Kidney (tissue), 22 donors: ENCODE measurements at places on chromosomes 2 and 18. TPM values are rescaled to one million over a fixed set of nuclear protein-coding genes. Genes with fewer than 3 reads are reported as not detected.

Gene DES
- polyA plus RNA-seq, result 30.0 TPM

Gene NEURL3
- 11.1 TPM for polyA plus RNA-seq

Gene IGFBP5
- polyA plus RNA-seq, result 362 TPM

Gene CHRNG
- not detected for polyA plus RNA-seq

Gene RGPD3
- 0.41 TPM for polyA plus RNA-seq

Gene LCT
- polyA plus RNA-seq, result 0.19 TPM

Gene LONRF2
- polyA plus RNA-seq, result 1.1 TPM

Gene TCF4
- 4.4 TPM for polyA plus RNA-seq

Gene LRRC30
- not detected for polyA plus RNA-seq

Gene HRH4
- not detected for polyA plus RNA-seq

Gene SLC9A2
- 5.6 TPM for polyA plus RNA-seq

Gene KDSR
- 22.5 TPM for polyA plus RNA-seq

Gene KIDINS220
- 12.3 TPM for polyA plus RNA-seq

Gene DSEL
- 1.9 TPM for polyA plus RNA-seq

Gene LYG1
- polyA plus RNA-seq, result 35.0 TPM

Gene CD207
- not detected for polyA plus RNA-seq

Gene ITGB6
- 13.4 TPM for polyA plus RNA-seq

Gene CCL20
- 2.5 TPM for polyA plus RNA-seq

Gene IL37
- not detected for polyA plus RNA-seq

Gene SLC5A7
- polyA plus RNA-seq, result 0.75 TPM

Gene EPB41L3
- polyA plus RNA-seq, result 35.3 TPM

Gene ALPP
- not detected for polyA plus RNA-seq

Gene AOX1
- 43.7 TPM for polyA plus RNA-seq

Gene FEV
- polyA plus RNA-seq, result not detected

Gene RTP5
- polyA plus RNA-seq, result not detected

Gene NPPC
- polyA plus RNA-seq, result not detected

Gene TWIST2
- polyA plus RNA-seq, result 0.56 TPM

Gene EVX2
- not detected for polyA plus RNA-seq

Gene CXCR2
- polyA plus RNA-seq, result not detected

Gene ZNF513
- 18.8 TPM for polyA plus RNA-seq

Gene IRS1
- polyA plus RNA-seq, result 4.5 TPM

Gene LOXL3
- polyA plus RNA-seq, result 2.4 TPM

Gene OSBPL6
- 1.4 TPM for polyA plus RNA-seq

Gene PROC
- polyA plus RNA-seq, result 51.0 TPM

Gene POMC
- 2.1 TPM for polyA plus RNA-seq

Gene TGIF1
- polyA plus RNA-seq, result 38.5 TPM

Gene ZNF804A
- 1.2 TPM for polyA plus RNA-seq

Gene ERFE
- polyA plus RNA-seq, result 1.6 TPM

Gene C1D
- polyA plus RNA-seq, result 34.2 TPM

Gene C2orf78
- polyA plus RNA-seq, result not detected

Gene PSMA8
- polyA plus RNA-seq, result not detected

Gene LOXHD1
- polyA plus RNA-seq, result not detected

Gene SEMA4F
- 5.2 TPM for polyA plus RNA-seq

Gene ARHGEF33
- 2.4 TPM for polyA plus RNA-seq

Gene TFCP2L1
- polyA plus RNA-seq, result 44.4 TPM

Gene TRIB2
- polyA plus RNA-seq, result 29.6 TPM

Gene C2orf72
- polyA plus RNA-seq, result 2.6 TPM

Gene TUBA3D
- not detected for polyA plus RNA-seq

Gene GALNT3
- 8.8 TPM for polyA plus RNA-seq

Gene CD226
- 0.28 TPM for polyA plus RNA-seq

Gene SOWAHC
- polyA plus RNA-seq, result 7.5 TPM

Gene ABCG8
- polyA plus RNA-seq, result 0.09 TPM
